ENCODE measurements at places on chromosomes 7 and 10.

- DNase-seq = no peak
Observed at GRCh38 chr7:96303105-96303685, 18.7 kb downstream of the SLC25A13 start.

GRCh38 chr7:26467104-26467503 lies 175.4 kb downstream of the SNX10 start:
- DNase-seq = no peak

- DNase-seq = peak; percentile 27
Observed at GRCh38 chr10:13105184-13105583, 5.2 kb downstream of the OPTN start.

- no peak for DNase-seq
Observed at GRCh38 chr7:96303686-96304443, 18.0 kb downstream of the SLC25A13 start.

DNA sequence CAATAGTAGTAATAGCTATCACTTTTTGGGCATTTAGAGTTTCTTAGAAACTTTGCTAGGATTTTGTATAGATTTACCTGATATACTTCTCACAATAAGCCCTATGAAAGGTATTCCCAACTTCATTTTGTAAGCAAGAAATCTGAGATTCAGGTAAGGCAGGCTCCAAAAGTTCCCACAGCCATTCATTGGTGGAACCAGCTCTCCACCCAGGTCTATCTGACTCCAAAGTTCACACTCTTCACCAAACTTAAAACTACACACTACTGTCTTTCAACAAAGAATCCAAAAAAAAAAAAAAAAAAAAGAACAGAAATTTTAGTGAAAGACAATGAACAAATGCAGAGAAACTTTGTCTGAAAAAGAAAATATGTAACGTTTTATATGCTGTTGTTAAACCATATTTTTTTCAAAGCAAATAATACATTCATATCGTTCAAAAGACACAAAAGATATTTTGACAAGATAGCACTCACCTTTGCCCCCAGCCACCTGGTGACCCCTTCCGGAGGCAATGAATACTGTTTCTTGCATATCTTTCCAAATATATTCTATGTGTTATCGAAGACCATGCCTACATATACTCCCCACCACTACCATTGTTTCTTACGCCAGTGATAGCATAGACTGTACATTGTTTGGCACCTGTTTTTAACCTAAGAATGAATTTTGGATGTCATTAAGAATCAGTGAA lies 108.2 kb downstream of the C1GALT1 start:
- no peak for DNase-seq

DNA sequence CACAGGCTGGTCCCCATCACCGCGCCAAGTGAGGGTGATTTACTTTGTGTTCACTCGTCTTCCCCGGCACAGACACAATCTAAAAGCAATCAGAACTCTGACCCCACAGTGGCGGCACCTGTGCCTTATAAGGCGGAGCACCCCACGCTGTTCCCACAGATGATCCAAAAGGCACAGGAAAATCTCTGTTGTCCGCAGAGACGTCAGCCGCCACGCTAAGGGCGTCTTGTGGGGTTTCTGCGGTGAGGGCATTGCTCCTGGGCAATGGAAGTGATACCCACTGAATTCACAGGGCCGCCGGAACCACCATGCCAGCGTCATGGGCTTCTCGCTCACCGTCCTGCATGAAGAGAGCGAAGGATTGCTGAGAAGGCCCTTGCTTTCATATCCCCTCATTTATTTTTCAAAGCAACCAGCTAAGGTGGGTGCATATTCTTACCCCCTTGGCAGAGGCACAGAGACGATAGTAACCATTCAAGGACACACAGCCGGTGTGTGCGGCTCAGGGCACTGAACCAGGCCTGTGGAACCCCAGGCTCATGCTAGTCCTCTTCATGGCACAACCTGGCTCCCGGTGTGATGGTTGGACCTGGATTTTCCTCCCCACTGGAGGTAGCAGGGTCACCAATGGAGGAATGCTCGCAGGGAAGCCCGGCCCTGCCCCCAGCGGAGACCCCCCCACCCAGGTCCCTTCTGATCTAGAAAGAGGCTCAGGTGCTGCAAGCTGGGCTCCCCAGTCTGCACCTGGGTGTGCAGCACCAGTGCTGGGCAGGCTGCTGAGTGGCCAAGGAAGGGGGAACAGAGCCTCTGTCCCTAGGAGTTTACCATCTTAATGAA lies 279.0 kb downstream of the TCERG1L start:
- no peak for DNase-seq

- DNase-seq = no peak
Observed at GRCh38 chr10:6018422-6018821, 41.1 kb upstream of the IL15RA start.

GRCh38 chr10:44161184-44161583 lies 223.7 kb downstream of the CXCL12 start:
- no peak for DNase-seq

DNA sequence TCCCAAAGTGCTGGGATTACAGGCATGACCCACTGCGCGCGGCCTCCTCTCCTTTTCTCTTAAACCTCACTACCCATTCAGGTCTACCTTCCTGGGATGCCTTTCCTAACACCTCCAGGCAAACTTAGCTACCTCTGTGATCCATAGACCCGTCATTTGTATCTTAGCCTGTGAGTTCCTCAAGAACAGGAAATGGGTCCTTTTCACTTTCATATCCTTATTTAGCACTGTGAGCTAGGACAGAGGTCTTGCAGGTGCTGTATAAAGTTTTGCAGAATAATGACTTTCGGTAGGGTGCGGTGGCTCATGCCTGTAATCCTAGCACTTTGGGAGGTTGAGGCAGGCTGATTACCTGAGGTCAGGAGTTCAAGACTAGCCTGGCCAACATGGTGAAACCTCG lies 215.7 kb downstream of the RELN start:
- no peak for DNase-seq

- DNase-seq = no peak
Observed at GRCh38 chr7:114821030-114821900, 100.6 kb upstream of the MDFIC start.

- no peak for DNase-seq
Observed at GRCh38 chr7:86733783-86734182, 90.1 kb downstream of the GRM3 start.

DNA sequence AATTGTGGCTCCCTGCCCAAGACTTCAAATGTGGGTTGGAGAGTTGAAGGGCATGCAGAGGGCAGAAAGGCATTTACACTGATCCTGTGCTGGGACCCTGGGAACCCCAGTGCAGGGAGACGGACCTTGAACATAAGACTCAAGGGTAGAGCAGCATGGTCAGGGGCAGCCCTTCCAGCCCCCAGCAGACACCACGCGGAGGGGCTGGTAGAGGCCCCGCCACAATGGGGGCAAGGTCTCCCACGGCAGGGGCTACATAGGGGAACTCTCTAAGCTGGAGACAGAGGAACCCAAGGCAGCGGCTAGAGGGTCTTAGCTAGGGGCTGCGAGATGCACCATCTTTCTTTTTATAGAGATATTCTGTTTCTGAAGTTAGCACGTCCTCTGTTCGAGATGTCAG lies 45.2 kb upstream of the EBF3 start:
- DNase-seq = no peak

GRCh38 chr7:32500922-32501341 lies 5.6 kb downstream of the AVL9 start:
- DNase-seq = no peak

DNA sequence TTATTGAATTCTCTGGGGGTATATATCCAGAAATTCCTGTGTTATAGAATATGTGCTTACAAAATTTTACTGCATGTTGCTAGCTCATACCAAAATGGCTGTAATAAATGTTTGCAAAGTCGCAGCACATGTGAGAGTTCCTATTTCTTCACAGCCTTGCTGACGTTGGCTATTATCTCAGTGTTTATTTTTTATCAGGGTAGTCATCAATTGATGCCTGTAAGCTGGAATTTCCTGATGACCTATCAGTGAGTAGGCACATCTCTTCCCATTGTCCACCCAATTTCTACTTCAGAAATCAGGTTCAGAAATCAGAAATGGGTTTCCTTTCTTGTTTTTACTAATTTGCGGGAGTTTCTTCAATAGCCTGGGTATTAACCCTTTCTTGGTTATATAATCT lies 268.1 kb upstream of the FZD8 start:
- DNase-seq = no peak

DNA sequence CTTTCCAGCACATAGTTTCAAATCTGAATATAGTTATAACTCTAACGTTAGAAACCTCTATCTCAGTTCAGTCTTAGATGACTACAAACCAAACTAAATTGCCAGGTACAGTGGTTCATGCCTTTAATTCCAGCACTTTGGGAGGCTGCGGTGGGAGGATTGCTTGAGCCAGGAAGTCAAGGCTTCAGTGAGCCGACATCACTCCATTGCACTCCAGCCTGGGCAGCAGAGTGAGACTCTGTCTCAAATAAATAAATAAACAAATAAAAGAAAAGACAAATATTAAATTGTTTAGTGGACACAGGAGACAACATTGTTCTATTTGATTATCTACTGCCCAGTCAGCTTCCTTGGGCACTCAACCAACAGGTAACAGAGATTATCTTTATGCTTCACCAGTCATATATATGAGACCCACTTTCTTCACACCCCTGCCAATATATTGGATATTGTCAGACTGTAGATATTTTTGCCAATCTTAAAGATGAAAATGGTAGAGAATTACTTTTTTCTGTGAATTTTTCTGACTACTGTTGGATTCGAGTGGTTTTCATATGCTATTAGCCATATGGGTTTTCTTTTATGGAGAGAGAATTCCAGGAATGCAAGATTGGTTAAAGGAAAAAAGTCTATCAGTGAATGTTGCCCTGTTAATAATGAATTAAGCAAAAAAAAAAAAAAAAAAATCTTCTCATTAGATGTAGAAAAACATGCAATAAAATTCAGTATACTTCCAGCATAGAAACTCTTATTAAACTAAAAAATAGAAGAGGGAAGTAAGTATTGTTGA lies 16.0 kb downstream of the HDAC9 start:
- DNase-seq = no peak

DNA sequence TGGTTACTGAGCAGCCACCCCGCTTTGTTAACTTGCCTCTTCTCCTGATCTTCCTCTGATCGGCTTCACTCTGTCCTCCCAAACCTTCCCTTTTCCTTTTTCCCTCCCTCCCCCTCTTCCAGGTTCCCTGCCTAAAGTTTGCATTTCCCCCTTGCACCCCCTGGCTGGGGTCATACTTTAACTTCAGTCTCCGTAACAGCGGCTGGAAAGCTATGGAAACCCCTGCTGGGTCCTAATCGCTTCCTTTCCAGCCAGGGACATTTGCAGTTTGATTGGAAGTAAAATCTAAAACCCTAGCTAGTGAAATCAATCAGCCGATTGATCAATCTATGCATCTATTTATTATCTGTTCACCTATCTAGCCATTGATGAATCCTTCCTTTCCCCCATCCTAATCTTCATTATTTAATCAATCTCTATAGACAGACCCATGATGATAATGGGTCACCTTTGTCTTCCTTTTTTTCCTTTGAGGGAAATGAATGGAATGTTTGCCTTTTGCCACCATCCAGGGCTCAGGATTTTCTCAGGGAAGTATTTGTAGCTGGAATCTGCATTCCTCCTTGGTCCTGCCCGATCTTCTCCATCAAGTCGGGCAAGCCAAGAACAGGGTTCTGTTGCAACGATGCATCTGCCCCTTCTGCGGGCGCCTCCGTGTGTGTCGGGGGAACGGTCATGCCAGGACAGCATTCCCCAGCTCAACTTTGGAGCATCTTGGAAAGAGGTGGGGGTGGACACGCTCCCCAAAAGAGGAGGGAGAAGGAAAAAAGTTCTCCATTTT lies 8.8 kb downstream of the GATA3 start:
- no peak for DNase-seq

DNA sequence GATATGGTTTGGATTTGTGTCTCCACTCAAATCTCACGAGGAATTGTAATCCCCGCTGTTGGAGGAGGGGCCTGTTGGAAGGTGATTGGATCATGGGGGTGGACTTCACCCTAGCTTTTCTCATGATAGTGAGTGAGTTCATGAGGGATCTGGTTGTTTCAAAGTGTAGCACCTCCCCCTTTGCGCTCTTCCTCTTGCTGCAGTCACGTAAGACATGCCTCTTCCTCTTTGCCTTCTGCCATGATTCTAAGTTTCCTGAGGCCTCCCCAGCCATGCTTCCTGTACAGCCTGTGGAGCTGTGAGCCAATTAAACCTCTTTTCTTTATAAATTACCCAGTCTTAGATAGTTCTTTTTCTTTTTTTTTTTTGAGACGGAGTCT lies 17.1 kb downstream of the CDNF start:
- no peak for DNase-seq

GRCh38 chr7:69219381-69219780 lies 378.9 kb upstream of the AUTS2 start:
- DNase-seq = no peak

- DNase-seq = no peak
Observed at GRCh38 chr10:88174391-88174790, 311.0 kb downstream of the PTEN start.

GRCh38 chr10:30542895-30543288 lies 86.7 kb downstream of the LYZL2 start:
- no peak for DNase-seq

DNA sequence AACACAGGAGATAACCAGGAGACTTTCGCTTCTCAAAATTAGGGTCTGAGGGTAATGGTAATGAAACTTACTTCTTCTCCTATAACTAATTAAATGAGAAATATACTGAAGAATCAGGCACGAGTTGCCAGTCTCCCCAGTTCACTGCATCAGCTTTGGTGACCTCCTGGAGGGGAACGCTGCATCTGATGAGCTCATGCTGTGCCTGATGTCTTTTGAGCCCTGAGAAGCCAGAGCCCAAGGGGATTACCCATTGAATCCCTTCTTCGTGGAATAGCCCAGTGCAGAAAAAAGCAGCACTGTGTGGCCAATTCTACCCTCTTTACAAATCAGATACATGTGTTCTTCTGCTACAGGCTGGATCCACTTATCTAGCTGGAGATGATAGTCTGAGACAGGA lies 45.1 kb downstream of the CYP2C9 start:
- no peak for DNase-seq

DNA sequence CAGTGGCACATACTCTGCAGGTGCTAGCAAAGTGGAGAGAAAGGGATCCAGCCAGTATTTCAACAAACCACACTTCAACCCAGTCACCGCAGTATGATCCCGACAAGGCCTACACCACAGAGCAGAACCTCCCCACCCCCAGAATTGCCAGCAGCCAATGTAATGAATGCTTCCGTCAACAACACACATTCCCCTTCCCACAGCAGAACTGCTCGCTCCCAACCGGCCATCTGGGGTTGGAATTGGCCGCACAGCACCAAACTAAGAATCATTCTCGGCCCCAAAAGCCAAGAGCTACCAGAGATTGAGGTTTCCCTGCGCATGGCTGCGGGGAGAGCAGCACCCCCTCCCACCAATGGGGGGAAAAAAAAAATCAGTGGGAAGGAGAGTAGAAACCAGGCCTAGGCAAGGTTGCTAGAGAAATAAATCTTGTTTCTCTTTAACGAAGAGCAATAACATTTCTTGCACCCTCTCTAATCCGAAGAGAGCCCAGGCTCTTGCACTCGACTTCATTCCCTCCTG lies 1.1 kb downstream of the WASL start:
- peak; percentile 23 for DNase-seq

- no peak for DNase-seq
Observed at GRCh38 chr10:2278363-2278762, 541.0 kb upstream of the ADARB2 start.

- DNase-seq = no peak
Observed at GRCh38 chr7:104627516-104627915, 299.1 kb downstream of the LHFPL3 start.

GRCh38 chr7:116463956-116464355 lies 35.6 kb upstream of the CAV2 start:
- DNase-seq = no peak

Measured in CD4-positive, alpha-beta T cell treated with Interleukin-10 for 1 hour (primary cell).